Inflammatory macrophage (primary cell): ENCODE measurements at places on chromosomes 5 and 9.
A peak's percentile ranks its signal among the peaks of the same experiment; 100 is the strongest.

GRCh38 chr9:112064871-112065270 lies 110.2 kb downstream of the SUSD1 start:
- no peak for DNase-seq

DNA sequence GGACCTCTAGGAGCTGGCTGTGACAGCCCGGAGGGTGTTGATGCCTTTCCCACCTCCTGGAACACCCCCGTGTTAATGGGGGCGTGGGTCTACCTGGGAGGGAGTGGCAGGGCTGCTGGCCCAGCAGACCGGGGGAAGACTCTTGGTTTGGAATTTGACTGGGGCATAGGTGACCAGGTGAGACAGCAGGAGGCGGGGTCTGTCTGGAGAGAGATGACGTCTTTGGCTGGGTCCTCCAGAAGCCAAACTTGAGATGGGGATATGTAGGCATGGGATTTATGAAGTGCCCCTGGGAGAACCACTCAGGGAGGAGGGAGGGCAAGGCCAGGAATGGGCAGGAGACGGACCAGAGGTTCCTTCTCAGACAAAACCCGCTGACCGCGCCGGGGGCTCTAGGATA lies 42.6 kb downstream of the NEK6 start:
- DNase-seq, result no peak

- no peak for DNase-seq
These were observed 104.6 kb upstream of the LRRTM2 start for GRCh38 chr5:138979684-138980280.

- no peak for DNase-seq
These were observed 252.3 kb upstream of the SLC24A2 start for GRCh38 chr9:20040991-20041696.

GRCh38 chr5:173441053-173441628 lies 112.9 kb upstream of the STC2 start:
- DNase-seq, result no peak

DNA sequence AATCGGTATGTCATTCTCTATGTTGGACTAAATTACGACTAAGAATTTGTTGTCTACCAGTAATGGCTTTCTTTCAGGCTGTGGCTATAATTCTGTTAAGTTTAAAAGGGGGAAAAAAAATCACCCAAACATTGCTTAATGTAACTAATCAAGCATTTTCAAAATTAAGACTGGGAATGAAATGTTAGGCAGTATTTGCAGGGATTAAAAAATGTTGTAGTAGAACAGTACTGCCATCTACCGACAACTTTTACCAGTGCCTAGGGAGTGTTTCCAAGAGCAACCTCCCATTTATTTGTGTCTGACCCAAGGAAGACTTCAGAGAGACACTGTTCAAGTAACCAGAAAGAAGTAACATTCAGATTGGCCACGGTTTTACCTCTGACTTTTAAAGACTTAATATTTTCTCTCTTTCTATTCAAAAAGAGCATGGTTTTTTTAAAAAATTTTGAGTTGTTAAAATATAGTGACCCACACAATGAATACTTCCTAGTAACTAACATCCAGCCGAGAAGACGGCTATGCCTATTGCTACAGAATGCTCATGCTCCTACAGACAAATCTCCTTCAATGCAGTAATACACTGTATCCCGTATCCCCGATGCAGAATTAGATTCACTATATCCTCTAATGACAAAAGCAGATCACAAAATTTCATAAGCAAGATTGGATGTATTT lies 92.4 kb downstream of the ARL15 start:
- DNase-seq, result peak; percentile 49

DNA sequence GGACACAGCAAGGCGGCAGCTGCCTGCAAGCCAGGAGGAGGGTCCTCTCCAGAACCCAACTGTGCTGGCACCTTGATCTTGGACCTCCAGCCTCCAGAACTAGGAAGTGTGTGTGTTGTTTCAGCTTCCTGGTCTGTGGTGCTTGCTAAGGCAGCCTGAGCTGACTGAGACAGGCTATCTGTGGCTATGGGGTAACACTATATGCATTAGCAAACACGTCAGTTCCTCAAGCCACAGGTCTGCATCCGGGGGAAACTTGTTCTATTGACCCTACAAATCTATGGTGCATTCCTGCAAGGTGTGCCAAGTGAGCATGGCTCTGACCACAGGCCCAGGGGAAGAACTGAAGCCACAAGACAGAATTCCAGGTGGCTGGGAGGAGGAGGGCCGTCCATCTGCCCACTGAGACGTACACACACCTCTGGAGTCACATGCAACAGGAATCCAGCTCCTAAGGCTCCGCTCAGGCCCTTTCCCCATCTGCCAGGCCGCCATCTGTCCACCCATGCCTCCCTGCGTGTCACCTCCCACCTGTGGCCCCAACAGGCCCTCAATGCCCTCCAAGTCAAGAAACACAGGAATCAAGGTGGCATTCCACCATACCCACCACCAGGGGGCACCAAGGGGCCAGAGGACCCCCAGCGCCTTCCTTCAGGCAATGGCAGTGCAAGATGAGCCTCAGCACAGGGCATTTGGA lies 174.9 kb downstream of the ROR2 start:
- DNase-seq, result peak; percentile 36

- no peak for DNase-seq
These were observed 166.6 kb upstream of the GAS1 start for GRCh38 chr9:87113874-87114273.

GRCh38 chr9:135365013-135365768 lies 114.4 kb upstream of the PPP1R26 start:
- no peak for DNase-seq

GRCh38 chr9:136697821-136698526 lies 10.7 kb upstream of the AGPAT2 start:
- DNase-seq, result peak; percentile 76

GRCh38 chr9:17216646-17217045 lies 81.8 kb downstream of the CNTLN start:
- DNase-seq, result no peak

DNA sequence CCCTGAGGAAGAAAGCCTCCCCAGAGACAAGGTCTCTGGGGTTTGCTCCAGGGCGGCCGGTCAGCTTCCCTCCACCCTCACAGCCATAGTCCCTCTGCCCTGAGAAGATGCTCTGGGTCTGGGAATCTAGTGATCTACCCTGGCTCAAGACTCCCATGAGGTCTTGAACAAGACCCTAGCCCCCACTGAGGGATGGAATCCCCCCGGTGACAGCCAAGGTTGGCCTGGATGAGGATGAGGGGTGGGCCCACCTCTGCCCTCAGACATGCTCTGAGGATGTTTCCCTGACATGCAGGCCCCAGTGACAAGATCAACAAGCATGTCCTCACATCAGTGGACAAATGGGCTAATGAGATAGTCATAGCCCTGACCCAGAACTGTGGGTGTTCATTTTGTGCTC lies 138.6 kb downstream of the C5orf15 start:
- no peak for DNase-seq

DNA sequence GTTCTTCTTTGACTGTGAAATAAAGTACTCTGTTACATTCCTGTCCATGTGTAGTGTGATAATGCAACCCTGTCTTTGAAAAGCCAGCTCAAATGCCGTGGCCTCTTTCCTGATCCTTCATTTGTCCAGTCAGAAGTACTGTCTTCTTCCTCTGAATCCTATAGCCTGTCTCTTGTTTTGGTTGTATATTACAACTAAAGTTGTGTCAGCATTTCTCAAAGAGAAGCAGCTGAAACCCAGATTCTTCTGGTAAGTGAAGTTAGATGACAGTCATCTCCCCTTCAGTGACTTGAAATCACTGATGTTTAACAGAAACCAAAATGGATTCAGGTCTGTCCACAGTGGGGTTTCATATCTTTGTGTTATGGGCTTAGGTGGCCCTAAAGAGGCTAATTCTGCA lies 196.2 kb downstream of the PCSK1 start:
- DNase-seq, result no peak

- DNase-seq, result peak; percentile 52
These were observed 341.1 kb downstream of the ZSWIM6 start for GRCh38 chr5:61673007-61673735.

GRCh38 chr5:168073991-168074800 lies 217.2 kb upstream of the WWC1 start:
- no peak for DNase-seq

- DNase-seq, result no peak
These were observed 74.5 kb downstream of the FBXO38 start for GRCh38 chr5:148458036-148458888.

DNA sequence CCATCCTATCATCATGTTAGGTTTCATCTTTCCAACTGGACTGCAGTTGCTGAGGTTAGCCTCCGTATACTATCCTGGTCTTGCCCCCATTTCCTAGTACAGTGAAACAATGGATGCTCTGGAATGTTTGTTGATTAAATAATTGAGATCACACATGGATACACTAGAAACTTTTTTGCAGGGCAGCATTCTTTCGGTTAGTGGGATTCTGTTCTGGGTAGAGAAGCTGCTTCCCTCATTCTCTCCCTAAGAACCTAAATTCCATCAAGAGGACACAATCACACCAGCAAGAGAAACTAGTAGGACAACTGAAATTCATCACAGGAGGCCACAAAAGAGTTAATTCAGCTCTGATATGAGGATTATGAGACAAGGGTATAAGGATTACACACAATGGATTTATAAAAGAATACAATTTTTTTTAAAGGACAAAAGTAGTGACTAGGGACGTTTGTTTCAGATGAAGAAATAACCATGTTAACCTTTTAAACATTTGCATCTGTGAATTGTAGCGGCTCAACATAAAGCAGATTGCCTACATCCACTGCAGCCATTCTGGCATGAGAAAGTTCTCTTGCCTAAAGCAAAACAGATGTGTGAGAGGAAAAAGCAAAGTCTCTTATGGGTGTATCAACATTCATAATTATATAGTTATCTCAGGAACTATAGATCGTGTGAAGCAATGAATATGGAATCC lies 162.7 kb upstream of the LHFPL2 start:
- DNase-seq, result no peak

DNA sequence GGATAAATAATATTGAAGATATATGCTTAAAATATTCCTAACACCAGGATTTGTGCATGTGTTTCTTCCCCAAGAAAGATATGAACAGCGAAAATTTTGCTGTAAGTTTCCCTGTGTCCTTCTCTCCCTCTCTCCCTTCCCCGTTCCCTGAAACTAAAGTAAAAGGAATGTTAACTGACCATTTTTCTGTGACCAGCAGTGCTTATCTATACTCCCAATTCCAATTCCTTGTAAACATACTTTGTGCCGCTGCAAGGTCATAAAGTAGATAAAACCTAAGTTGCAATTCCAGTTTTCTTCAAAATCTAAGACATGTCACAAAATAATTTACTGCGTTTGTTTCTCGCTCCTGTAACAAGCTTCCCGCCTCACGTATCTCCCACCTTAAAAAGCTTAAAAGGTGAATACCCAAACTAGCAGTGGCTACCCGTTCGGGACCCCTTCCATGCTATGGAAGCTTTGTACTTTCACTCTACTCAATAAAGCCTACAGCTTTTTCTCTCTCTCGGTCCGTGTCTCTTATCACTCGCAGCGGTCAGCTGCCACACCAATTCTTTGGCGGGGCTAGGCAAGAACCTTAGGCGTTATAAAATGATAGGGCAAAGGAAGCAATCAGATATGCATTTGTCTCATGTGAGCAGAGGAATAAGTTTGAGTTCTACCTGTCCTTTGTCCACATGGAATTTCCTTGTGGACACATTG lies 1798.0 kb downstream of the EFNA5 start:
- DNase-seq, result no peak

DNA sequence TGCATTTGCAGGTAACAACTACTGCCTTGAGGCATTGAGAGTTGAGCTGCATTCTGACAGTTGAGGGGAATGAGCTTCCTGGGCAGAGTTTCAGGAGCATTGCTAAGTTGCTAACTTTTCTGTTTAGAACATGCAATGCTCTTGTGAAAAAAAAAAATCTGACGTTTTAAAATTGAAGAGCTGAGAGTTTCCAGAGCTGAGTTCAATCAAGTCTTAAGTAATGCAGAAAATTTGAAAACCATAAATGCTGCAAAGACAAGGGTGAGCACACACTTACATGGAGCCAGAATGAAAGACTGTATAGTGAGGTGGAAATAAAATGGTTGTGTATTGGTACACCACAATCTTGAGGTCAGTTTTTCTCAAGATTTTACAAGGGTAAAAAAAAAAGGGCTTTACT lies 166.0 kb downstream of the GABRB2 start:
- DNase-seq, result no peak

- DNase-seq, result no peak
These were observed 221.8 kb downstream of the MEF2C start for GRCh38 chr5:88660947-88661805.

GRCh38 chr9:124503713-124504529 lies 3.3 kb downstream of the NR5A1 start:
- DNase-seq, result no peak
